ENCODE measurements at places on chromosomes 7 and 10.
A peak's percentile ranks its signal among the peaks of the same experiment; 100 is the strongest.

- ATAC-seq, result no peak
Measured at GRCh38 chr7:20276705-20277472, 53.8 kb upstream of the ITGB8 start.

DNA sequence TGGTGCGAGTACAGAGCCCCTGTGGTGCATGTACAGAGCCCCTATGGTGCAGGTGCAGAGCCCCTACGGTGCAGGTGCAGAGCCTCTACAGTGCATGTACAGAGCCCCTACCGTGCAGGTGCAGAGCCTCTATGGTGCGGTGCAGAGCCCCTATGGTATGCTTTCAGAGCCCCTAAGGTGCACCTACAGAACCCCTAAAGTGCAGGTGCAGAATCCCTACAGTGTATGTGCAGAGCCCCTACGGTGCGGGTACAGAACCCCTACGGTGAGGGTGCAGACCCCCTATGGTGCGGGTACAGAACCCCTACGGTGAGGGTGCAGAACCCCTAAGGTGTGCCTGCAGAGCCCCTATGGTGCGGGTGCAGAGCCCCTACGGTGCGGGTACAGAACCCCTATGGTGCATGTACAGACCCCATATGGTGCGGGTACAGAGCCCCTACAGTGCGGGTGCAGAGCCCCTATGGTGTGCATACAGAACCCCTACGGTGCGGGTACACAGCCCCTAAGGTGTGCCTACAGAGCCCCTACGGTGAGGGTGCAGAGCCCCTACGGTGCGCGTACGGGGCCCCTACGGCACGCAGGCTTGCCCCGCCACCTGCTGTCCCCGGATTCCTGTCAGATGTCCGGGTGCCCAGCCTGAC is 53.5 kb downstream of the MGMT start:
- ATAC-seq, result no peak

DNA sequence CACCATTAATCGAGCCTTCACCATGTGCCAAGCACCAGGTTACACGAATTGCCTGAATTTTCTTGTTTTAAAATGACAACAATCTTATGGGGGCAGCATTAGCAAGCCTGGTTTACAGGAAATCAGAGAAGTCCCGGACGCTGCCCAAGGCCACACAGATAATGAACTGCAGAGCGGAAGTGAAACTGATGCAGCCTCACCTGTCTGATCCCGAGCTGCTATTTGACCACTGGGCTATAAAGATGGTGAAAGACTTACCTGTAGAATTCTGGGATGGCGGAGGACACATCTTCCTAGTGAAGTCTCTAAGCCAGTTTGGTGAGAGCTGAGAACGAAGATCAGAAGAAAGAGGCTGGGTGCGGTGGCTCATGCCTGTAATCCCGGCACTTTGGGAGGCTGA is 21.7 kb upstream of the GALNTL5 start:
- ATAC-seq, result no peak

GRCh38 chr10:60382946-60383681 is 6.6 kb downstream of the ANK3 start:
- ATAC-seq, result no peak

DNA sequence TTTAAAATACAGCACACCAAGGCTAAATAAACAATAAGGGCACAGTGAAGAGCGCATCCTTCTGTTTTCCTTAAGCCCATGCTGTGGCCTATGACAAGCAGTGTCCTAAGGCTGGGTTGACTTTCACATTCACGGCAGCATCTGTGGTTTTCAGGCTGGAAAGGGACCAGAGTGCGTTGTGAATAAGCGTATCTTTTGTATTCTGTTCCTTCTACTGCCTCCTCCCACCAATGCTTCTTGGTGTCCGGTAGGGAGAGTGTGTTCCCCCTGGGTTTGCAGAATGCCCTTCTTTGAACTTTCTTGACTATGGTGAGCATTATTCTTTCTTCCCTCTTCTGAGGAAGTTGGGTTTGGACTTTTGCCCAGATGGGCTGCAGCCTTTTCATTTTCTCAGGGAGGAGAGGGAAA is 73.6 kb downstream of the ABCA13 start:
- ATAC-seq, result no peak

- no peak for ATAC-seq
Measured at GRCh38 chr10:89683883-89684282, 17.5 kb upstream of the KIF20B start.

GRCh38 chr7:131610007-131610406 is 53.6 kb upstream of the PODXL start:
- no peak for ATAC-seq

DNA sequence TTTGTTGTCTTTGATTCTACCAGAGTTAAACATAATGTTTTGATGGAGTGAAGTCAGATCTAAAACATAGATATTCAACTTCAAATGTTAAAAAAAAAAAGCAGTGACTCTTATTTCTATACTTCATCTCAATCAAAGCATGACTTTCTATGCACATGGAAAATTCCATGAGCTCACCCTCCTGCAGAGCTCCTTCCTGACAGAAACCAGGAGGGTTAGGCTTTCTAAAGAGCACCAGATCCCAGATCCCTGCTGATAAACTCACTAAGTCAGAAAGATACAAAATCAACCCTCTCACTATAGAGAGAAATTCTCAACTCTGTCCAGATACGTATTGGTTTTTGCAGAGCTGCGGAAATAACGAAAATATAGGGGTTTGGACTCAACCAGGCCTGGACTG is 122.6 kb downstream of the FAM107B start:
- no peak for ATAC-seq

DNA sequence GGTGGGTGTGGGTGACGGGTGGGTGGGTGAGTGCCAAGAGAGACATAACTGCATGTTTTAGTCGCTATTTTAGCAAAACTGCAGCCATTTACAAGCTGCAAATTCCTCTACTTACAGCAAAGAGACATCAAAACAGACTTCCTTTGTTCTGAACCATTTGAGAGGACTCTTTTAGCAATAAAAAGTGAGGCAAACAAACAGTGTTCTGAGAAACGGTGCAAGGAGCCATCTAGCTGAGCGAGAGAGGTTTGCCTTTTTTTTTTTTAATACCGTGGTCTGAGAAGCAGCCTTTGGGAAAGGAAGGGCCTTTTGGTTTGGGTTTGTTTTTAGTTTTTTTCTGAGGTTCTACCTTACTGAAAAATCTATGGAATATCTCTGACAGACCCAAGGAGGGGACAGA is 62.9 kb downstream of the SCRN1 start:
- ATAC-seq, result no peak

DNA sequence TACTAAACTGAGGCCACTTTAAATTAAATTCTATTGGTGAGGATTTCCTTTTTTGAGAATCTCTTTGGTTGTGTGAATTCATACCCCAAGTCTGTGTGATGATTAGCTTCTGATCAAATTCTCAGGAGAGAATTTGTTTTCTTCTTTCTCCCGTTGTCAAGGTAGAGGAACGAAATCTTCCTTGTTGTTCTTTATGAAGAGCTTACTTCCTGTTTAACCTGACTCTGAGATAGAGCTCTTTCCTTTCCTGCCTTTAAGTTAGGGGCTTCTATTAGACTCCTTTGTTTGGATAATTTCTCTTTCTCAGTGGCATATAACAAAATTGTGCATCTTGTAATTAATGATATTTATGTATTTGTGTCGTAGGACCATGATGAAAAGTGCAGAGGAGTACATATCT is 572.1 kb downstream of the REEP3 start:
- ATAC-seq, result no peak

DNA sequence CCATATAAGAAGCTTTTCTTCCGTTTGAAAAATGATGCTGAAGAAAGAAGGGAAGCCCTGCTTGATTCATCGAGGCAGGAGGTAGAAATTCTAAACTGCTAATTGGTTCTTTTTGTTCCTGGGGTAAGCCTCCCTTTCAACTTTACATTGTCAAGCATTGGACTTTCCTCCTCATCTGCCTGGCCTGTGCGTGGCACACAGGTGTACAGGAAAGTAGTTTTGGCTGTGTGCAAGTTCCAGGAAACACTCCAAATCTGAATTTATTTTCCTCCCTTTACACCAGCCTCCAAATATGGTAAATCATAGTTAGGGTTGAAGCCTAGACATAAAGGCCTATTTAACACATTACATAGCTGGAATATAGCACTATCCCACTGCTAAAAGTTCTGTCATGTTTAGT is 18.2 kb upstream of the RELN start:
- ATAC-seq, result no peak

DNA sequence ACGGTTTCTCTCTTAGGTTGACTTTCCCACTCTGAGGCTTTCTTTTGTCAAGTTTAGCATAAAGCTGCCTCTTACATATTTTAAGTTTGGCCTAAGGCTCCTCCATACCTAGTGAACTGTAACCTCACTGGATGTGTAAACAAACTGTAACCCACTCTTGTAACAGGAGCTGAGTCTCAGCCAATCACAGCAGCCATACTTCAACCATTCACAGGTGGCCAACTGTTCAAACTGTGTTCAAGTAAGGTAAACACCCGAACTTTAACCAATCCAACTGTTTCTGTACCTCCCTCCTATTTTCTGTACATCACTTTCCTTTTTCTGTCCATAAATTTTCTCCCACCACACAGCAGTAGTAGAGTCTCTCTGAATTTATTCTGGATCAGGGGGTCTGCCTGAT is 7.7 kb upstream of the NRBF2 start:
- ATAC-seq, result no peak

DNA sequence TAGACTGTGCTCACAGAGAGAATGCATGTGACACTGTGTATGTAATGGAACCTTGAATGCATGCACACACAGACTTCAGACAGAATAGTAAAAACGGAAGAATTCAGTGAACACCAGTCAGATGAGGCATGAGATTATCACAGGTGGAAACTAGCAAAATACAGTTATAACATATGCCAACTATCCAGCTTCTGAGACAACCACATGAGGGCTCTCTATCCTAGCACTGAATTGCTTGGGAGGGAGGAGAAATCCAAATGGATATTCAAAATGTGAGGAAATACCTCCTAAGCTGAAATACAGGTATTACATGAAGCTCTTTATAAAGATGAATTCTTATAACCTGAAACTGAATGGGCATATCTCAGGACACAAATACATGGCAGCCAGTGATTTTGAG is 30.6 kb downstream of the GARS1 start:
- peak; percentile 46 for ATAC-seq

DNA sequence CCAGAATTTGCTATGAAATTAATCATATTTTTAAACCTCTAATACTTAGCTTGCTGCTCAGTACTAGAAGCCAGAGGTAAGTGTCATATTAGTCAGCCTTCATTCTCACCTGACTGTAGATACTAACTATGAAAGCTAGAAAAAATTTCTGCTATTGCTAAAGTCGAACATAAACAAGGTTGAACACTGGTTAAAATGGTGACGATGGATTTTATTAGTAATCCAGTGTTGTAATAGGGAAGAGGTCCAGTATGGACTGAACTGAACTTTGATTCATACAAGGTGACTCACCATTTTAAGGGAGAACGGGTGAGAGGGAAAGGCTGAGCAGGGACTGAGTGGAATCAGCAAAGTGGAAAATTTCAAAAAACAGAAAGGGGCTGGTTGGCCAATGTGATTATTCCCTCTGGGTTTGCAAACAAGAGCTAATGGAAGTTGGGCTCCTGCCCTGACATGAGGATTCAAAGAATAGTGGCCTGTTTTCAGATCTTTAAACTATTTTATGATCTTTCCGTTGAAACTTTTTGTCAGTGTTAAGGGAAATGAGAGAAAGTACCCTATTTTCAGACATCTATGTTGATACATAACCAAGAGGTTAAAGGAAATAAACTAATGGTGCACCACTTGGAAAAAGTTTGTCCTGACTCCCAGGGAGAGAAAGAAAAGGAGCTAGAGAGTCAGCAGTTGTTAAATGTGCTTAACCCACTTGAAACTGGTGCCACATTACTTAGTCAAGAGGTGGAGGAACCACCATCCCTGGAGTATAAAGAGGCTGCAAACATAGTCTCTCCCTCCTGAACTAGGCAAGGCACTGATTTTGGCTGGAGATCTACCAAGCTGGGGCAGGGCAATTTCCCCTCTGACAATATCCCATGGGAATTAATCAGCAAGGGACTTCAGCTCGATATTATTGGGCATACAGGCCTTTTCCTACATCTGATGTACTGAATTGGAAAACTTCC is 15.3 kb upstream of the AKR1C1 start:
- ATAC-seq, result peak; percentile 53

DNA sequence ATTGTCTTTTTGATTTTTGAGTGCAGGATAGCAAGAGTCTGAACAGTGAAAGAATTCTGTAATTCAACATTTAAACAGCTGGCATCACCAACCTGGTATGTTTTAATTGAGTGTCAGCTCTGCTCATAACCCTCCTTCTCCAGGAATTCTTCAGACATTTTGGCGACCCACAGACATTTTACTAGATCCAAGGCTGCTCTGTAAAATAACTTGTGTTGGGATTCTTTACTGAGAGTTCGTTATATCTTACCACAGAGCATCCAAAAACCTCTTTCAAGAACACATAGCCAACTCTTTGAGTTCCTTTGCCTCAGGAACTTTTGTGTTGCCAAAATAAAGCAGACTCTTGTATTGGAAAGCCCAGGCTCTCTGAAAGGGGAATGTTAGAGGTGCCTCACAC is 27.7 kb upstream of the SORCS3 start:
- ATAC-seq, result no peak

GRCh38 chr10:48774416-48775205 is 89.9 kb downstream of the WDFY4 start:
- ATAC-seq, result no peak

GRCh38 chr7:150371996-150372270 is 3.3 kb downstream of the REPIN1 start:
- ATAC-seq, result no peak

- no peak for ATAC-seq
Measured at GRCh38 chr10:108411206-108411605, 1246.7 kb upstream of the SORCS1 start.

- no peak for ATAC-seq
Measured at GRCh38 chr10:5968681-5969453, 8.5 kb downstream of the IL15RA start.

Data from SK-N-SH treated with all-trans-retinoic acid at 6 μM for 48 hours (cell line).